ENCODE measurements at places on chromosomes 6 and 20.

GRCh38 chr6:149887343-149887742, 10.6 kb downstream of the RAET1E start:
- DNase-seq = no peak

DNA sequence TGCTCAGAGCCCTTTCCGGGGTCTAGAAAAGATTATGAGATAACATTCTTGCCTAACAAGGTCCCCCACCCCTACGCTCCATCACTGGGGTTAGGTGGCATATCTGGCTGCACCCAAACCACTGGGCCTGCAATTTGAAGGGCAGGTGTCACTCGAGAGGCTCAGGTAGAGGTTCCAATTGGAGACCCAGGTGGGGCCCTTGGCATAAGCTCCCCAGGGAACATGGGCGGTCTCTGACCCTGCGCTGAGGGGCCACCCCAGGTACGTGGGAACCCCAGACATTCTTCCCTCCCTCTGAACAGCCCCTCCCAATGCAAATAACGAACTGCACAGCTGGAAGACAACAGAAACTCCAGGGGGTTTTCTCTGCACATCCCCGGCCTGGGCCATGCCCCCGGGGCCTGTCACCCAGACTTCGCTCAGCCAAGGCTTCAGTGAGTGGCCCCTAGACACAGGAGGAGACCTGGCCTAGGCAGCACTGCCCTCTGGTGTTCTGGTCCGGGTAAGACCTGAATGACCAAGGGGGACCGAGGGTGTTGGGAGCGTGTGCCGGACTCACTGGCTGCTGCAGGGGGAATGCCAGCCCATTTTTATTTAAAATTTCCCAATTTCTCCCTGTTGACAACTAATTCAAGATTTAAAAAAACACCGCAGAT, 47.5 kb downstream of the DSTN start:
- peak; percentile 20 for DNase-seq

DNA sequence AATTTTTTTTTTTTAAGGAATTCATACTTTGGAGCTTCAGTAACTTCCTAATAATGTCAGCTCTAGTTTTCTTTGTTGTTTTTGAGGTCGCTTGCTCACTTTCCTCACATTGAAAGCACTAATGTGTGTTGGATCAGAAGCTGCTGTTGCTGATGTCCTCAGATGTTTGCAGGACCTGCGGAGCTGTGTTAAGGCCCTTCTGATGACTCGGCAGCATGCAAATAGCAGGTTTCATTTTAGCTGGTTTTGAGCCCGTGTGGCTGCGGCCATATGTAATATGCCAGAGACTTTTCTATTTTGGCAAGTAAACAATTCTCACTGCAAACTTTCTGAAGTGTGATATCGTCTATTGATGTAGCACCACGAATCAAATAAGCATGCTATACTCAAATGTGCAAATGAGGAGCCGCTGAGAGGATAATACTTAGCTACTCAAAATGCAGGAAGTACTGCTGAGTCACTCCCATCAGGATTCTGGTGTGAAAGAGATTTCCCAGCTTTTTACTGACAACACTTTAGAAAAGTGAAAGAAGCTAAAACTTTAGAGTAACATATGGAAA, 187.8 kb downstream of the SASH1 start:
- no peak for DNase-seq

GRCh38 chr6:109221543-109222195, 126.4 kb downstream of the CEP57L1 start:
- DNase-seq = no peak

- no peak for DNase-seq
Observed at GRCh38 chr6:154538640-154539191, 28.2 kb upstream of the CNKSR3 start.
